SW480 (cell line): ENCODE measurements at places on chromosomes 11 and 22.

GRCh38 chr22:22161924-22162851 is 82.4 kb upstream of the VPREB1 start:
- no peak for DNase-seq

GRCh38 chr11:79461144-79461543 is 20.3 kb upstream of the TENM4 start:
- peak; percentile 14 for DNase-seq

DNA sequence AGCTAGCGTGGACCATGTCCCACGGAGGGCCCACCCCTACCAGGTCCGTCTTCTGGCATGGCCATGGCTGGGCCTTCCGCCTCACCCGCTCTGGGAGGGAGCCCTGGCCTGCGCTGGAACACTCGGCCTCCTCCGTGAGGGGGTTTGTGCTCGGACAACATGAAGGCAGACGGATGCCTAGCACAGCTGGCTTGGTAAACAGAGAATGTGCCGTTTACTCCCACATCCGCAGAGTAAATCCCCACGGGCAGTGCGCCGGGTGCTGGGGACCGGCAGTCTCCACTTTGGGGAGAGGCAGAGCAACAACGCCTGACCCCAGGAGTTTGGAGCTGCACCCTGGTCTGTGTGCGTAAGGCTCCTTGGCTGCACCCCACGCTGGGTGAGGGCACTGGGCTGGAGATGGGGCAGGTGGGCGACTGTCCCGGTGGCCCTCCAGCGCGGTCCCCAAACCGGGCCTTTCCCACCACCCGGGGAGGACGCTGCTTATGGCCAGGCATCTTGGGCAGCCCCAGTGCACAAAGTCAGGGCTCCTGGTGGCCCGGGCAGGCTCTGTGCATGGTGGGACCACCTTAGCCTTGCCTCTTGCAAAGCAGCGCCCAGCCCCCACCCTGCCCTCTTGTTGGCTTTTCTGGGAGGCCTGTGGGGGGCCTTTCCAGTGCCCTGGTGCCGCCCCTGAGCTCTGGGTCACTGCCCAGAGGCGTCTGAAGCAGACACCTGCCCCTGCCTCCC is 30.7 kb upstream of the MUC5AC start:
- DNase-seq = no peak

DNA sequence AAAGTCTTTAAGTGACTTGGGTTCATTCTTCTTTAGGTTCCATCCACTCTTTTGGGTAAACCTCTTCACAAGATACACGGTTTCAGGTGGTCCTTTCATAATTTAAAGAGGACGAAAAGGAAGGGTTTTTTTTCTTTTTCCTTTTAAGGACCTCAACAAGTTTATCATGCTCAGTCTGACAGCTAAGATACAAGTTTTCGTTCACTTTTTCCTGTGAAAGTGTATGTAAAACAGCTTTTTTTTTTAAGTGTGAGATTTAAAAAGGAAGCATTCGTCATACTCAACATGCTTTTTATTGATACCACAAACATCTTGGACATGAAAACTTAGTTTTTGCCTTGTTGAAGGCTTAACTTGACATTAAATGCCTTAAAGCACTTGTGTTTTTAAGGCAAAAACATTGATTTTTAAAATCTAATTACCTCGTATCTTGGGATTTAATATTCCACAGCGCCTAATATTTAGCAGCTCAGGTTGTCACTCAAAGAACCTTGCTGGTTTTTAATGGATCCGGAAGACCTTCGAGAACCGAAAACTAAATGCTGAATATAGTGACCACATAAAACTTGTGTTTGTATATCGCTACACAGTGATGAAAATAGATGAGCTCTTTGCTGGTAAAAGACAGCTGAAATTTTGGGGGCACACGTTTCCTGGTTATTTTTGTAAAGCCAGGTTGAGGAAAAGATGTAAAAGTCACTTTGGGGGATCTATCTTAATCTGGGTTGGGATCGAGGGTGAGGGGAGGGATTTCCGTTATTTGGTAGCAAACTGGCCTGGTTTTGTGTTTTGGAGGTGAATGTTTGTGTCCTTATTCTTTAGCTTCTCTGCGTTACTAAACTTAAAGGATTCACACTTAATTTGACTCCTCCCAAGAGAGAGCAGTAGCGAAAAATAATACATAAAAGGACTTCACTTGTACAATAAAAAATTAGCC is 2.3 kb downstream of the PCF11 start:
- no peak for DNase-seq

- peak; percentile 79 for DNase-seq
These were observed 31.4 kb downstream of the LIMK2 start for GRCh38 chr22:31243339-31244045.

GRCh38 chr11:44774108-44774507 is 47.3 kb downstream of the TSPAN18 start:
- DNase-seq = no peak

DNA sequence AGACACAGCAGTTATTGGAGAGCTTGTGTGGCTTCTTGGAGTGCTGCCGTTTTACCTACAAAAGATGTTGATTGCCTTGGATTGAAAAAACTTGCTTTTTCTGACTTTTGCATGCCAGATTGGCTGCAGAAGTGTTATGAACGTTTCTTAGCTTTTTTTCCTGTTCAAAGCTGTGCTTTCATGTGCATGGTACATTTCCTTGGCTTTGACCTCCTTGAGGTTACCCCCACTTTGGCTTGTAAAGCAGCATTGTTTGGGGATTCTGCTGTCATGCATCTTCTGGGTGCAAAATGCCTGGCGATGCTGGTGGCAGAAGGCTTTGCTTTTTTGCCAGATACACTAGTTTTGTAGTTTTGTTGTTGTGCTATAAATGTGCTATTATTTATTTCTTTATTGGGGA is 80.0 kb downstream of the JRKL start:
- DNase-seq = no peak

GRCh38 chr11:44873537-44873936 is 77.1 kb downstream of the TP53I11 start:
- DNase-seq = no peak

DNA sequence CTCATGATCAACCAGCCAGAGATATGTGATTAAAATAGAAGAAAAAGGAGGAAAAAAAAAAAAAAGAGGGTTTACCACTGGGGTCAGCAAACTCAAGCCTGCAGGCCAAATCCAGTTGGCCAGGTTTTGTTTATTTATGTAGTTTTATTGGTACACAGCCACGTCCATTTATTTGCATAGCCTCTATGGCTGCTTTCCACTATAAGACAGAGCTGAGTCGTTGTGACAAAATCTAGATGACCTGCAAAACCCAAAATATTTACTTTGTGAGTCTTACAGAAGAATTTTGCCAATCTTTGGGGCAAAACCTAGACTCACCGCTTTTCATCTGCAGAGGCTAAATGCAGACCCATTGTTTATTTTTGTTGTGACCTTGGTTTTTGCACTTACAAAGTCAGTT is 87.1 kb downstream of the TENM4 start:
- DNase-seq = no peak

DNA sequence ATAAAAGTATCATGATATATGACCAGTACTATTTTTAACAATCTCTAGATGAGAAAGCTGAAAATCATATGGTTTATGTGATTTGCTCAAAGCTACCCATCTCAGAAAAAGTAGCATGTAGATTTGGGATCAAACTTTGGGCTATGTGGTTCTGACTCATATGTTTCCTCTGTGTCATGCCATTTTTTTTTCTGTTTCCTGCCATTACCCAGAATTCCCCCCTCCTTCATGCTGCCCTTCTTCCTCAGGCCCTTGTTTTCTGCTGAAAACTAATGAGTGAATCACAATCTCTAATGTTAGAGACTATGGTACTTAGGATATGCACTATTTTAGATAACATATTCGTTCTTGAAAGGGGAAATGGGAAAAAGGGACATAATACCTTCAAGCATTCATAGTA is 80.7 kb downstream of the JRKL start:
- no peak for DNase-seq

- no peak for DNase-seq
These were observed 478.4 kb downstream of the BRD1 start for GRCh38 chr22:49349181-49349835.

GRCh38 chr11:2890466-2891294 is 5.1 kb upstream of the CDKN1C start:
- no peak for DNase-seq

GRCh38 chr11:112085822-112086421 is 634 bp downstream of the TIMM8B start:
- DNase-seq = peak; percentile 34

DNA sequence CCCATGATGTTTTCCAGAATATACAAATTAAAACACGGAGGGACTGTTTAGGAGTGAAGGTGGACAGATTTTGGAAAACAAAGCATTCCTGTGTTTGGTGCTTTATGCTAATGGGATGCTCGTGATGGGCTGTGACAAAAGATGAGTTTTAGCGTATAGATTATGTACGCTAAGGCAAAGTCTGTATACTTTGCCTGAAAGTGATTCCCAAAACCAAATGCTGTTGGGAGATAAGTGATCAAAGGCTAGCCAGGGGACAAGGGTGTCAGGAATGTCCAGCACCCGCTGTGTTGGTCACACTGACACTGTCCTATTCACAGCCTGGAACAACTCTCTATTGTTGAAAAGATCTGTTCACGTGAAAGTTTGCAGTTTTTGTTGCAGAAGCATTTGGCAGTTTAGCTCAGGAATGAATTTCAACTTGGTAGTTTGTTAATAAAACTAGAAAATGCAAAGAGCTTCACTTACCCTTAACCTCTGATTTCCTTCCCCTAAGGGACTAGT is 1.5 kb downstream of the JAM3 start:
- DNase-seq = peak; percentile 11

- no peak for DNase-seq
These were observed 68.9 kb downstream of the CYTH4 start for GRCh38 chr22:37351232-37351631.

- DNase-seq = peak; percentile 50
These were observed 35.4 kb downstream of the NFAM1 start for GRCh38 chr22:42396621-42397331.

DNA sequence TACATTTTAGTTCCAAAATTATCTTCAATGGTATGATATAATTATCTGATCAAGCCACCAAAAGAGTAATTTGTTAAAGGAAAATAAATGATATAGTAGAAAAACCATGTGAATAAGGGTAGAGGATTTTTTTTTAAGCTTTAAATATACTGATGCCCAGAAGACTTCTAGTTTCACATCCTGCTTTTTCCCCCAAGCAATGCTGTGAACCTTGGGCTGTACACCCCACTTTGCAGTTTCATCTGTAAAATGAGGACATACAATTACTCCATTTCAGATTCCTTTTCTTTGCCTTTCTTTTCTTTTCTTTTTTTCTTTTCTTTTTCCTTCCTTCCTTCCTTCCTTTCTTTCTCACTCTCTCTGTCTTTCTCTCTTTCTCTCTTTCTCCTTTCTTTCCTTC is 1125.4 kb downstream of the DLG2 start:
- DNase-seq = no peak

- no peak for DNase-seq
These were observed 31.6 kb downstream of the MAFF start for GRCh38 chr22:38233427-38233826.

- no peak for DNase-seq
These were observed 79.0 kb downstream of the EFCAB6 start for GRCh38 chr22:43733138-43733537.

DNA sequence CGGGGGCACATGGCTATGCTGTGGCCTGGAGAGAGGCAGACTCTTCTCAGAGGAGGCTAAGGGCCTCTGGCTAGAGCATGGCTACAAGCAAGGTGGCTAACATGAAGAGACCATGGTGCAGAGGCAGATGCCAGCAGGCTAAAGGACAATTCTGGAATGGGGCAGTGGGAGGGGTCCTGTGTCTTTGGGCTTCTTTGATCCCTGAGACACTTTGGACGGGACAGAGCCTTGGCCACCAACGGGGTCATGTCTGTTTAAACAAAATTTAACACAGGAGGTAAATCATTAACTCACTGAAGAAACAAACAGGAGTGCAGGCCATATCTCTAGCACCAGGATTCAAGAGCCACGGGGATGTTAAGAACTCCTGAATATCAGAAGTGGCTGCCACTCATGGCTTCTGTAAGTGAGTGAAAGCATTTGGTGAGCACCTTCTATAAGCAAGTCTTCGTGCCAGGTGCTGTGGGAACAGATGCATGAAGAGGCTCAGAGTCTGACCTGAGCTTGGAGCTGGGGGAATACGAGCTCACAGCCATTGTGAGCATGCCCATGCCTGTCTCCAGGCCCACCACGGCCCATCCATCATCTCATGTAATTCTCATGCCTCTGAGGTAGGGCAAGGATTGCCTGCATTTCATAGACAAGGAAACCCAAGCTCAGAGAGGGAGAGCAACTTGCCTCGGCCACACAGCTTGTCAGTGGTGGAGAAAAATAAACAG is 18.3 kb upstream of the ZNRF3 start:
- no peak for DNase-seq

DNA sequence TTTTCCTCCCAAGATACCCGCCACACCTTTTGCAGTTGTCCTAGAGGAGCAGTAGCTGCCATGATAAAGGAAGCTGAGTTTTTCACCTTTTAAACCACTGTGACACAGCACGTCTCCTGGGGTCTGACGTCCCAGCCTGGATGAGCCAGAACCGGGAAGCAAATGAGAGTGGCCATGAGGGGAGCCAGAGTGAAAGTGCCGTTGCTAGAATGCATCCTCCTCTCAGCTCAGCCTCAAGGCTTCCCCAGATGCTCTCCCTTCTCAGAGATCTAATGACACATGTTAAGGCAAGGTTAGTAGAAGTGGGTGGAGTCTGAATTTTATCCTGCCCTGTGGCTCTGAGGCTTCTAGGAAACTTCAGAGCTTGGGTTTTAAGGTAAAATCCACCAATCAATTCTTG is 23.4 kb upstream of the HTR3A start:
- DNase-seq = no peak

DNA sequence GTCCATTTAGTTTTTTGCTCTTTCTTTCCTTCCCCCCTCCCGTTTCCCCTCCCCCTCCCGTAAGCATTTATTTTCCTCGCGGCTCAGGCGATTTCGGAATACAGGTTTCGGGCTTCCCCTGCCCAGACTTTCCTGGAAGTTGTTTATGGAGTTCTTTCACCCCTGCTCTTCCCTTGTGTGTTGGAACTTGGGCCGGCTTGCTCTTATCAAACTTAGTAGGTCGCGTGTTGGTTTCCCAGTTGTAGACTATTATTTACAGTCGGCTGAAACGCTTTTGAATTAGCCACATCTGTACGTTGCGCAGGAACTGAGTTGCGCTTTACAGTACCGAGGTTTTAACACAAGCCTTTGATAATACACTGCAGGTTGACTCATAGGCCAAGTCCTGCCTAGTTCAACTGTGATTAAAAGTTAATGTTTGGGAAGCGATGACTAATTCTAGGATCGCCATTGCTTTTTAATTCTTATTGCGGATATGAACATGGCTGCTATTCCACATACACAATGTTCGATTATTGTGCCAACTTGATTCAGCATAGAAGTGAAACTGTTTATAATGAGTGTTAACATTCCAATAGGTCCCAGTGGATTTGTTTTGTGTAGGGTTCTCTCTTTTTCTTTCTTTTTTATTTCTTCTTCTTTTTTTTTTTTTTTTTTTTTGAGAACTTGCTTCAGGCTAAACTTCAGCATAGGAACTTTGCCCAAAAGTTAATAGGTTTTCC is 1.7 kb downstream of the YAP1 start:
- peak; percentile 99 for DNase-seq

DNA sequence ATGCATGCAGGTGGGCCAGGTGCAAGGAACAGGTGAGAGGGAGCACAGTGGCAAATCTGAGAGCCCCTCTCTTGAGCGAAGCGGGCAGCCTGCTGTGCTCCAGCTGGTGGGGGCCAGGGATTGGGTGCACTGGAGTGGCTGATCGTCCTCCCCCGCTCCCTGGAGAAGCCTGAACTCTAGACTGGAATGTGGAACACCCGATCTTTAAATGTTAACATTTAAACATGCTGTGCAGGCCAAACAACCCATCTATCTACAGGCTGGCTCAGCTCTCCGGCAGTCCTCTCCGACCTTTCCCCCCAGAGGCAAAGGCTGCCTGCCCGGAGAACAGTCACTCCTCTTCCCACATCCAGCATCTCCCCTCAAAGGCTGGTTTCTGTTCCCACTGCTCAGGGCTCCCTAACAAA is 5.1 kb downstream of the MRGPRF start:
- no peak for DNase-seq
